ENCODE measurements at places on chromosomes 11 and 22. TPM values are rescaled to one million over a fixed set of nuclear protein-coding genes. Genes with fewer than 3 reads are reported as not detected.

DNA sequence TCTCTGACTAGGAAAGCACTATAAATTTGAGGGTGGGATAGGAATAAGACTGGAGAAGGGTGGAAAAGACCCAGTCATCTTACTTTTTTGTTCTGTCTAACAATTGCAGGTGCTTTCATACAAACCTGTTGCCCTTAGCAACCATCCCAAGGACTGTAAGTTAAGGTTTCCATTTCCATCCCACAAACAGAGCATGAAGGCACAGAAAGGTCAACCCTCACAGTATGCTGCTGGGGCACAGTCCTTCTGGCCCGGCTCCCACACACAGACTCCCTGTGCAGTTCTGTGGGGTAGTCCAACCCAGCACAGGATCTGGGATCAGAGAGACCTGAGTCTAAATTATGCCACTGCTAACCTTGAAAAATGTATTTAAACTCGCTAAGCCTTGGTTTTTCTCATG lies 38.4 kb upstream of the ETS1 start:
- no peak for DNase-seq

GRCh38 chr11:78228467-78228866 lies 39.7 kb downstream of the USP35 start:
- DNase-seq: no peak

DNA sequence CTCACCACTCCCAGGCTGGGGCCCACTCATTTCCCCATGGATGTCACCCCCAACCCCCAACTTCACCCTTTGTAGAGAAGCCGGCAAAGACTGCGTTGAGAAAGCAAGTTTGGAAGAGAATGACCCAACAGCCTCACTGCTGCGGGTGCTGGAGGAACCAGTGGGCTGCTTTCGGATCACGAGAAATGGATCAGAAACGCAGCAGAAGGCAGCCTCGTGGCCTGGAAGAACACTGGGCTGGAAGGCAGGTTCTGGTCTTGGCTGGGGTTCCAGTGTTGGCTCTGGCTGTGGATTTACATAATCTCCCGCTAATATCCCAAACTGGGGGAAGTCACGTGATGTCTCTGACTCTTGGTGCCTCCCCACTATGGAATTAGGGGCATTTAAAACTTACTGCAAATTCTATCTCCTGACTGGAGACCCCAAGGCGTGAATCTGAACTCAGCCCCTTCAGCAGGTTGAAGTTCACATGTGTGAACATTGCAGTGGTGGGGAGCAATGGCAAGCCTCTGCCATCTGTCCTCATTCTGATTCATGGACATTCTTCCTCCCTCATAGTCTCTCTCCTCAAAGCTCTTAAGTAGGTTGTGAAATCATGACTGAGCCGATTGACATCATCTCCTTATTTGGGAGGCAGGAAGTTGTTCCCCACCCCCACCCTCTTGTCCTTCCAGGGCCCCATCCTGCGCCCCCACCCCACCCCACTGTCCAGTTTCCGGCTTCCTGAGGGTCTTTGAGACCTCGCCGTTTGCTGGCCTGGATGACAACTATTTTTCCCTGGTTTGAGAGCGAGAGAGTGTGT lies 37.0 kb upstream of the TIMP3 start:
- DNase-seq: no peak

- no peak for DNase-seq
These were observed 135.6 kb downstream of the CSNK2A3 start for GRCh38 chr11:11217289-11217928.

DNA sequence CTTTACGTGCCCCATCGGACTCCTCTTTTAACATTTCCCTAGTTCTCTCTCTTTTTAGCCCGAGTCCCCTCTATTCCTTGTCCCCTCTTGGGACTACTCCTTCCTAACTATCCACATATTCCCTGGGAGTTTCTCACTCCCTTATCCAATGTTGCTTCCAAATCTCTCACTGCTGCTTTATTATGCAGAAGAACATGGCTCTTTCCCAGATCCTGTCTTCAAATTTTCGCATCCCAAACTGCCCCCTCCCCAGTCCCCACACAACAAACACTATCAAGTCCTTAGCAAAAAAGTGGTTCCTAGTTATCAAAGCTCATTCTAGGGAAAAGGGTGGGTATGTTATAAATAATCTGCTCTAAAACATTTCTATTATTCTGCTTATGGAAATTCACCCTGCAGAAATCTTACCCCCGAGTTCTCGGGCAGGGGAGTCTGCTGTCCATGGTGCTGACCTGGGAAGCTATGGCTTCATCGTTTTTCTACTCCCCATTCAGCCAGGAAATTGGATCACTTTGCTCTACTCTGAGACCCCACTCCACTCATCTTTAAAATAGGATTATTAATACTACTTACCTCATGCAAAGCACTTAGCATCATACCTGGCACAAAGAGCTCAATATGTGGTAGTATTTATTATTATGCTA lies 393.5 kb downstream of the BUD13 start:
- DNase-seq: peak; percentile 47

- DNase-seq: peak; percentile 68
These were observed at the start of gene NCF4 for GRCh38 chr22:36860821-36861659. TSS of gene NCF4 (plus strand) at chr22:36861006. CDS start at chr22:36861172, 166 bp downstream.

DNA sequence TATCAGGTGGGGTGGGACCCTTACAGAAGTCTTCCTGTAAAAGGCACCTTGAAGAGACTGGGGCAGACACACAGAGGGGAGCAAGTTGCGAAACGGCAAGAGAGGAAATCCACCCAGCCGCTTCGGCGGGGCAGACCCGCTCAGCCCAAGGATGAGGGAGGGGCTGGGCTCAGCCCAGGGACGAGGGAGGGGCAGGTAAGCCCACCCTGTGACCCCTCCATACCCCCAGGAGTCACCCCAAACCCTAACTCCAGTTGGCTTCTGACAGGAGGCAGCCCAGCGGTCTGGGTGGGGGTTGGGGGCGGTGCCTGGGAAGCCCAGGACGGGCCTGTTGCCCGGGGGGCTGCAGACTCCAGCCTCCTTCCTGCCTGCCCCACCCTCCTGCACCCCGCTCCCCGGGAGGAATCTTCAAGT lies 965 bp downstream of the OSBPL5 start:
- no peak for DNase-seq

DNA sequence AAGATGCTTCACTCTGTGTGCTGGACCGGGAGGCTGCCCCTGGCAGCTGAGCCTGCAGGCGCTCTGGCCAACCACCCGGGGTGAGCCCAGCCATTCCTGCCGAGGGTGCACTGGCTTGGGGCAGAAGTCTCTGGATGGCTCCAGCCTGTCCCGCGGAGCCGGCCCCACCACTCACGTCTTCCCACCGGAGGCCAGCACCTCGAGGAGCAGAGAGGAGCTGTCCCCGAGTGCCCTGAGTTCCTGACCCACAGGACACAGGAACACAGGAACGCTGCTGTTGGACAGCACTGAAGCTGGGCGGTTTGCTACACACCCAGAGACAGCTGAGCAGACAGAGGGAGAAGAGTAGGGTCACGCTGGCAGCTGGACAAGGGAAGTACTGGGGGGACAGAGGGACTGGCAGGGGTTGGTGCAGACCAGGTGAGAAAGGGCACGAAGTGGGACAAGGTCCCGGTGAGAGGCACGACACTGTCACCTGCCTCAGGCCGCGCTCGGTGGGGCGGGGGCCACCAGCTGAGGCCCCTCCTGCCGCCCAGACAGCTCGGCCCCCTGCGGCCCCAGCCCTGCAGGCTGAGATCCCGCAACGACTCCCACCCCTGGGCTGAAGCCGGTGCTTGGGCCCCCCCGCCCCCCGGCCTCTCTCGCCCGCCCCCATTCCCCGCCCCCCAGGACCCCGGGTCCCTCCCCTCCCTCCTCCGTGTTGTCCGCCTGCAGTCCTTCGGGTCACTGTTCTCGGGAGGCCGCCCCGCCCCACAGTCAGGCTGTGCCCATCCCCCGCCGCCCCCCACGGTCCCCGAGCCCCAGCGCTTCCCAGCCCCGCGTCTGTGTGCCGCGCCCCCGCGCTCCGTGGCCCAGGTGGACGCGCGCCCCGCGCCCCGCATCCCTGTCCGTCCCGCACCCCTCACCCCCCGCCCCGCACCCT lies 624 bp upstream of the B4GALNT4 start:
- DNase-seq: no peak

DNA sequence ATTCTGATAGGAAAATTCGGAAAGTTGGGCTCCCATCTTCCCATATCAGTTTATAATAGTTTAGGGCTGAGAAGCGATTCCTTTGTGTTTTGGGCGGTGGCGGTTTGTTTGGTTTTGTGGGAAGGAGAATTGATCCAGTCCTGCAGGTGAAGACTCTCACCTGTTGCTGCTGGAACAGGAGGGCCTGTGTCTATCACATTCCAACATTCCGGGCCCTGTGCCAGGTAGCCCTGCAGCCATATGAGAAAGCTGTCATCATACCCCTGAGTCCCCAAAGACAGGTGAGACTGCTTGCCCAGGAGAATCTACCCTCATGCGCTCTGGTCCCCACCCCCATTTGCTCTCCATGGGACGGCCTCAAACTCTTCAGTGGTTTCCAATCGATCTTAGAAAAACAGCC lies 62.1 kb downstream of the TRAF6 start:
- no peak for DNase-seq

DNA sequence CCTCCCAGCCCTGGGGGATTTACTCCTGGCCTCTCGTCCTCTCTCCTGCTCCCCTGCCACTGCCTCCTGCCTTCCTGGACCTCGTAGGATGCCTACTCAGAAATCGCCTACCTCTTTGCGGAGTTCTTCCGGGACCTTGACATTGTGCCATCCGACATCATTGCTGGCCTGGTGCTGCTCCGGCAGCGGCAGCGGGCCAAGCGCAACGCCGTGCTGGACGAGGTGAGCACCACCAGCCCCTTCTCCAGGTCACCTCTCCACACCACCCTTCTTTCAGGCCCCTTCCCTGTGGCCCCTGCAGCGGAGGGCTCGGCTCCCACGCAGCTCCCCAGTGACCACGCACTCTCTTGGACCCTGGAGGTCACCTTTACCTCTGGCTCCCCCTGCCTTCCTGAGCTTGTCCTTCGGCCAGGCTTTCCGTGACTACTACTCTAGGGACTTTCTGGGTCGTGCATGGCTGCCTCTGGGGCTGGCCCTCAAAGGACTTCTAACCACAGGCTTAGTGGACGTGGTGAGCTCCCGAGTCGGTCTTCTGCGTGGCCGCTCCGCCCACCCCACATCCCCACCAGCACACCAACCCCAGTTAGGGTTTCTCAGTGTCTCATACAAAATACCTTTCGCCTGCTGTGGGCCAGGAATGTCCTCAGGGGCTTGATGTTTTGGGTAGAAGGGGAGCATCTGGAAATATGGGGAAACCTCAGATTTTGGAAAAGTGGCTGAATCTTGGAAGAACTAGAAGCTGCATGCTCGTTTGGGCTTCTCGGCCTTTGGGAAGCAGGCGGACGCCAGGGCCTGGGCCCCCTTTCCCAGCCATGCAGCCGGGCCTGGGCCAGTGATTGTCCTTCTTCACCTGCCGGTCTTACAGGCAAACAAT lies 24.1 kb upstream of the MYRF start:
- DNase-seq: no peak

GRCh38 chr22:49262167-49262566 lies 565.5 kb downstream of the BRD1 start:
- DNase-seq: peak; percentile 4

Gene XRCC6
- 164 TPM for total RNA-seq

Data from left colon (tissue), 2 donors.